ENCODE measurements at places on chromosomes 7 and 10.

DNA sequence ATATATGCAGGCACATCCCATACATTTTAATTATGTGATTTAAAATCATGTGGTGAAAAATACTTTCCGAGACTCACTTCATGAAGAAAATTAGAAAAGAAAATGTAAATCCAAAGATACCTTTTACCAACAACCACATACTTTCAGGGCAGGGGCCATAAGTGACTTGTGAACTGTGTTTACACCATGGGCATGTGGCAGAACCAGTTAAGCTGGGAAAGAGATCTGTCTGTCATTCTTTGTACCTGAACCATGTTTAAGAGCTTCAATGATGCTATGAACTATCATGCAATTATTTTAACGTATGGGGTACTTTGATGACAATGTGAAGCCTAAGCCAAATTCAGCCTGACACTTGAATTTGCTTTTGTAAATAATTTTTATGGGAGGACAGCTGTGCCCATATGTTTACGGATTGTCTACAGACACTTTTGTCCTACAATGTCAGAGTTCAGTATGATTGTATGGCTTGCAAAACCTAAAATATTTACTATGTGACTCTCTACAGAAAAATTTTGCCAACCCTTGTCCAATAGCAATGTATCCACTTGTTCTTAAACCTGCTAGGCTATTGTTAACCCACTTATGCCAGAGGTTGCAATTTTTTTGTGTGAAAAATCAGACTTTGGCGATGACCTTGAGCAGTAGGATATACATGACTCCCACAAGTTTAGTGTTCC, 654.6 kb downstream of the TNS3 start:
- DNase-seq = no peak

DNA sequence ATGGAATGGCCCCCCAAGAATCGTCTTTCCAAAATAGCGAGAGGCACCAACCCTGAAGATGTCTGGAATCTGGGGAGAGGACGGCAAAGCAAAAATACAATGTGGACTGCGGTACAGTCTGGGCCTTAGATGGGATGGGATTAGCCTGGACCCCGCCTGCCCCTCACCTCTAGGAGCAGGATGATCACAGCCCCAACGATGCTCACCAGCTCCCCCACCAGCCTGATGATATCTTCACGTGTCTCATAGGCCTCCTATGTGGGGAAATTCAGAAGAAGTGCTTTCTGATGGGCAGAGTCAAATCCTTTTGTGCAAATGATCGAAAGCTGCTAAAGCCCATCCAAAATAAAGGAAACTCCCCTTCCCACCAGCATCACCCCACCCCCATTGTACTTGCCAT, 18.2 kb downstream of the TRPV5 start:
- no peak for DNase-seq

DNA sequence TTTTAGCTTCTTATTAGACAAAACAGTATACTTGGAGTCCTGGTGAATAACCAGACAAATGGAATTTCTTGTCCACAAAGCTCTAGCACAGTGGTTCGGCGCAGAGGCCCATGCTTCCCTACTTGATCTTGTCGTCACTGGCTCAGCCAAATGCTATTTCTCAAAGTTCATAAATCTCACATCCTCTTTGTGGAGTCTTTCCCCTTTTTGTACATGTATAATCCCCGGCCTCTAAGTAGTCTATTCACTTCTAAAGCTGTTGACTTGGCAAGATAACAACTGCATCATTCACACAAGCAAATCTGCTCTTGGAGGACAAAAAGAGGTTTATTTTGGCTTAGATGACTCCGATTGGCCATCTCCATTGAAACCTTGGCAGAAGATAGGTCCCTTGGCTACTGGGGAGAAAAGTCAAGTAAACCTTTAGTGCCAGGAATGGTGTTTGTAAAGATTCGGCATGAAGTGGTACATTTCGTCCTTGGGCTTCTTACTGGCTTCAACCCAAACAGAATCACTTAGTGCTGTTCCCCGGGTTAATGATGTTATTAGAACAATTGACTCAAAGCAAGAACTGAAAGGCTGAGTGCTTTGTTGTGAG, 5.1 kb upstream of the AKR1E2 start:
- DNase-seq = no peak

- DNase-seq = no peak
Observed at GRCh38 chr7:113659416-113659815, 259.4 kb downstream of the PPP1R3A start.

- peak; percentile 6 for DNase-seq
Observed at GRCh38 chr7:43164757-43165156, 52.3 kb downstream of the HECW1 start.
